Cortex of kidney (tissue), 1 donor: ENCODE measurements at places on chromosomes 16 and 17.

GRCh38 chr16:78668393-78668792 lies 568.9 kb downstream of the WWOX start:
- DNase-seq, result no peak

DNA sequence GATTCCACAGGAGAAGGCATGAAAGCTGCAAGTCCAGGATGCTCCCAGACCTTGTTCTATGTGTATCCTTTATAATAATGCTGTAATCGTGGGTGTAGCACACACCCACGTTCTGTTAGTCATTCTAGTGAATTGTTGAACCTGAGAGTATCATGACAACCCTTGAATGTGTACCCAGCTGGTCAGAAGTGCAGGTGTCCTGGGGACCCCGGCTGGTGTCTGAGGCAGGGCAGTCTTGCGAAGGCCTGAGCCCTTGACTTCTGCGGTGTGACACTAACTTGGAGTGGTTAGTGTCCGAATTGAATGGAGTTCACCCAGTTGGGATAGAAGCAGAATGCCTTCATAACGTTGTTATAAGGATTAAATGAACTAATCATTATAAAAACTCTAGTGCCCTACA lies 218.0 kb upstream of the TNRC6C start:
- no peak for DNase-seq

DNA sequence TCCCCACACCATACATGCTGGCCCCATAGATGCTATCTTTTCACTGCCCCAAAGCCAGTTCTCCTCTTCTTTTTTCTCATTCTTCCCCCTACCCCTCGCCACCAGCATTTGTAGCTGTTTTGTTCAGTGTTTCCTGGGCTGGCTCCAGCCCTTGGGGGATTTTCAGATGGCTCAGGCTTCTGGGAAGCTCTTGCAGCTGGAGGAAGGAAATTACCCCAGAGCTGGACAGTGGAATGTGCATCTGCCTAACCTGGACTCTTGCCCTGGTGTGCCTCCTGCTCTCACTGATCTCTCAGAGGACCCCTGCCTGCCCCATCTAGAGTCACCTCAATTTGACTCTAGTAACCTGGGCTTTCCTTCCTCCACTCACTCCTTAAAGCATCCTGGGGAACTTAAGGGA lies 82.8 kb downstream of the MYH13 start:
- no peak for DNase-seq

DNA sequence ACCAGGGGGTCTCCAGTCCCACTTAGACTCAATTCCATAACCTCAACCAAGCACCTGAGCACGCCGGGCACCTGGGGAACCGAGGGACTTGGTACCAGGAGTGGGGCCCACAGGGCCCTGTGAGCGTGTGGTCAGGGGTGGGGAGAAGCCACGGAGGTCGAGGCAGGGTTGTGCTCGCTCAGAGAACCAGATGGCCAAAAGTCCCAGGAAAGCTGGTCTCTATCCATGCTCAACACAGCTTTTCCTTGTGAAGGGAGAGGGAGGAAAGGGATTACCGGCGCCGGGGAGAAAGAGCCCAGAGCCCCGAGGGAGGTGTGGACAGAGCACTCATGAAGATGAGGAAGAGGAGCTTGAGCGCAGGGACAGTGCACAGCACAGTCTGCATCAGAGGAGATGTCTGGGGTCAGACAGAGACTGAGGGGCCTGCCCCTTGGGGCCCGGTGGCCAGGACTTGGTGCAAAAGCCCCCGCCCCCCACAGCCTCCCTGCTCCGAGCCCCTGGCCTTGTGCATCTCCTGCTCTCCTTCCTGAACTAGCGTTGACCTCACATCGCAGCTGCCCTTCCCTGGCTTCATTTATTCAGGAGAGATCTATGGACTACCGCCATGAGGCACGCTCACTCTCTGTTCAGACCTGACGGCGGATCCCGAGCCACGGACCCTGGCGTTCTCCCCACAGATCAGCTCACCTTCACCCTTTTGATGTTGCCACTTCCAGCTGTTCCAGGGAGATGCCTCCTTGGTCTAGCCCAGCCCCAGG lies 355.4 kb upstream of the TNRC6C start:
- DNase-seq, result no peak
